Muscle of arm (tissue), 14 donors: ENCODE measurements at places on chromosomes 6 and 20. TPM values are rescaled to one million over a fixed set of nuclear protein-coding genes. Genes with fewer than 3 reads are reported as not detected.

The CLPSL1 gene
- not detected for polyA plus RNA-seq

The ADGRF4 gene
- polyA plus RNA-seq: not detected

The PCSK2 gene
- polyA plus RNA-seq: 0.38 TPM

The MLN gene
- not detected for polyA plus RNA-seq

The DCDC2 gene
- polyA plus RNA-seq: 0.16 TPM

The NMBR gene
- 0.22 TPM for polyA plus RNA-seq
